Sigmoid colon (tissue), 7 donors: ENCODE measurements at places on chromosomes 6 and 20. TPM values are rescaled to one million over a fixed set of nuclear protein-coding genes. Genes with fewer than 3 reads are reported as not detected.

- no peaks in the 10 kb centered on the region for H3K27me3 ChIP-seq
- no peak for DNase-seq
- no peaks in the 10 kb centered on the region for H3K36me3 ChIP-seq
Observed at GRCh38 chr6:106194949-106195921, 109.1 kb downstream of the PRDM1 start.

DNA sequence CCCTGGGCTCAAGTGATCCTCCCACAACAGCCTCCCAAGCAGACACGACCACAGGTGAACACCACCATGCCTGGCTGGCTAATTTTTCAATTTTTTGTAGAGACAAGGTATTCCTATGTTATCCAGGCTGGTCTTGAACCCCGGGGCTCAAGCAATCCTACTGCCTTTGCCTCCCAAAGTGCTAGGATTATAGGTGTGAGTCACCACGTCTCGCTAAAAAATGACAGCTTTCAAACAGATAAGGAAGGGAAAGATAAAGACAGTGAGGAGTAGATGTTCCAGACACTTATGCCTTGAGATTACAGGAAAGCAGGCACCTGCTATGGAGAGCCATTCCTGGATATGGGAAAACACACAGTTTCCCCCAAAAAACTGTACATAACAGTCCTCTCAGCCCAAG lies 40.9 kb upstream of the SLA2 start:
- H3K4me1 ChIP-seq, result no peaks in the 10 kb centered on the region
- H3K27ac ChIP-seq, result no peak overlapping the region
- no peaks in the 10 kb centered on the region for H3K27me3 ChIP-seq
- H3K36me3 ChIP-seq, result peaks cover 18% of the 10 kb centered on the region
- no peak overlapping the region for H3K4me3 ChIP-seq

- no peaks in the 10 kb centered on the region for H3K27me3 ChIP-seq
- DNase-seq, result no peak
- no peak overlapping the region for H3K27ac ChIP-seq
Observed at GRCh38 chr6:45375449-45375848, 2.3 kb downstream of the SUPT3H start.

GRCh38 chr20:1895674-1896483 lies 672 bp downstream of the SIRPA start:
- H3K4me3 ChIP-seq, result peak overlapping the region; percentile 72
- no peaks in the 10 kb centered on the region for H3K27me3 ChIP-seq
- peaks cover 76% of the 10 kb centered on the region for H3K4me1 ChIP-seq
- peak overlapping the region; percentile 93 for H3K27ac ChIP-seq

DNA sequence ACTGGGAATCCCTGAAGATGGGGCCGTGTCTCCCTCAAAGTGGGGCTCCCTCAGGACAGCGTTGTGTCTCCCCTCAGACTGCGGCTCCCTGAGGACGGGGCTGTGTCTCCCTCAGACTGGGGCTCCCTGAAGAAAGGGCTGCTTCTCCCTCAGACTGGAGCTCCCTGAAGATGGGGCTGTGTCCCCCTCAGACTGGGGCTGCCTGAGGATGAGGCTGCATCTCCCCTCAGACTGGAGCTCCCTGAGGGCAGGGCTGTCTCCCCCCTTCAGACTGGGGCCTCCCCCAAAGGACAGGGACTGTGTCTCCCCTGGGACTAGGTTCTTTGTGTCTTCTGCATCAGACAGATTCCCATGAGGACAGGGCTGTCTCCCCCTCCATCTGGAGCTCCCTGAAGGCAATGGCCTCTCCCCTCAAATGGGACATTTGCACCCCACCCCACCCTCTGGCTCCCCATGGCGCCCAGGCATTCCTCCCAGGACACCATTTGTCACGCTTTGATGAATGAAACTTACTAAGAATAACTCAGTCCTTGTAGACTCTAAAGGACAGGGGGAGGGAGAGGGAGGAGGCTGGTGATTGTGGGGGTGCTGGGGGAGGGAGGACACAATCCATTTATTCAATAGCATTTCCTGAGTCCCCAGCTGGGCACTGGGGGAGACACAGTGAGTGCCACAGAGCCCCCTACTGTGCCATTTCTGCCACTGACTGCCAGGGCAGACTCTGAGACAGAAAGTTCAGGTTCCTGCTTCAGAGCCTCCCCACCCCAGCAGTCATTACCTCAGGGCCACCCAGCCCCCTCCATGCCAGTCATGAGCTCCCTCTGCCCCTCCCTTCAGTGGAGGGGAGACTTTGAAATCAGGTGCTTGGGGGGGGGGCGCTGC lies 122.4 kb downstream of the MRPL14 start:
- peaks cover 27% of the 10 kb centered on the region for H3K4me1 ChIP-seq
- H3K27ac ChIP-seq, result no peak overlapping the region
- no peak overlapping the region for H3K4me3 ChIP-seq
- DNase-seq, result no peak
- H3K36me3 ChIP-seq, result no peaks in the 10 kb centered on the region
- peaks cover 27% of the 10 kb centered on the region for H3K27me3 ChIP-seq

- no peak overlapping the region for H3K4me3 ChIP-seq
- H3K36me3 ChIP-seq, result peaks cover 87% of the 10 kb centered on the region
- no peaks in the 10 kb centered on the region for H3K4me1 ChIP-seq
- DNase-seq, result no peak
Observed at GRCh38 chr6:132461958-132462357, 51.0 kb downstream of the STX7 start.

DNA sequence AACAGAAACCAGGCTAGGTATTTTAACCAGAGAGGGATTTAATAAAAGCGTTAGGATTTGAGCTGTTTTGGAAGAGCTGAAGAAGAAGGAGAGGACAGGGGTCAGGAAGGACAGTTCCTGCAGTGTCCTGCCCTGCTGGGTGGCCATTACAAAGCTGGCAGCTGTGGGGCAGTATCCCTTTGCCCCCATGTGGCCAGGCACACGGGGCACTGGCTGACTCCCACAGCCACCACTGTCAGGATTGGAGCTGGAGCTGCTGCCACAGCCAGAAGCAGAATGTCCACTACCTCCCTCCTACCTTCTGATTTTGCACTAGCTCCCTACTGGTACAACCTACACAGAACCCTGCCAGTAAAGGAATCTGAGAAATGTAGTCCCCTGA lies 46.5 kb downstream of the SLC22A3 start:
- no peaks in the 10 kb centered on the region for H3K36me3 ChIP-seq
- H3K4me1 ChIP-seq, result no peaks in the 10 kb centered on the region
- H3K27me3 ChIP-seq, result no peaks in the 10 kb centered on the region
- no peak for DNase-seq

DNA sequence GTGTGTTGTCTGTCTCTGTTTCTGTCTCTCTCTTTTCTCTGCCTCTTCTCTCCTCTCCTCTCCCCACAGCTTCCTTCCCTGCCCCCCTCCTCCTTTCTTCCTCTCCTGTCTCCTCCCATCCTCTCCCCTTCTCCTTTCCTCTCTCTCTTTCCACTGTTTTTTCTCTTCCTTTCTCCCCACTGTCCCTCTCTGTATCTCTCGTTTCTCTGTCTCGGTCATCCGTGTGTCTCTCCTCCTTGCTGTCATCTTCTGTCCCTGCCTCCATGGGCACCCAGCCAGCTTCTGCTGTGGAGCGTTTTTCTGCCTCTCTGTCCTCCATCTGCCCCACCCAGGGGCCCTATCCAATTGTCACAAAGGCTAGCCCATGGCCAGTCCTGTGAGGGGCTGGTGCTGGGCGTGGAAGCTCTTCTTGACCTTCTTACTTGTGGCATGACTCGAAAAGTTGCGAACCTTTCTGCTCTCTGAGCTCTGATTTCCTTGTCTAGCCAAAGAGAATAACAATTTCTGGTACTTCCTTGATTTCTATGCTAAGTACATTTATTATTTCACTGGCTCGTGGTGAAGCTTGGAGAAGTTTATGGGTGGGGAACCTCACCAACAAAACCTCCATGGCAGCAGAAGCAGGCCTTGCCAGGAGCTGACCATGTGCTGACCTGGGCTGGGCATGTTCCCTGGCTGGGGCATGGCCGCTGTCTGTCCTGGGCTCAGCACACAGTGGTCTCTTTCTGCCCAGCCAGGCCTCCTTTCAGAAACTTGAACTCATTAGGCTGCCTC lies 69.3 kb downstream of the CEBPB start:
- no peak for DNase-seq
- H3K36me3 ChIP-seq, result no peaks in the 10 kb centered on the region
- H3K4me3 ChIP-seq, result no peak overlapping the region
- no peaks in the 10 kb centered on the region for H3K27me3 ChIP-seq
- H3K4me1 ChIP-seq, result no peaks in the 10 kb centered on the region

GRCh38 chr6:5941188-5941587 lies 65.5 kb downstream of the NRN1 start:
- H3K4me3 ChIP-seq, result no peak overlapping the region
- H3K27me3 ChIP-seq, result no peaks in the 10 kb centered on the region
- peaks cover 15% of the 10 kb centered on the region for H3K4me1 ChIP-seq
- H3K36me3 ChIP-seq, result no peaks in the 10 kb centered on the region

The DEFB119 gene
- total RNA-seq, result not detected

DNA sequence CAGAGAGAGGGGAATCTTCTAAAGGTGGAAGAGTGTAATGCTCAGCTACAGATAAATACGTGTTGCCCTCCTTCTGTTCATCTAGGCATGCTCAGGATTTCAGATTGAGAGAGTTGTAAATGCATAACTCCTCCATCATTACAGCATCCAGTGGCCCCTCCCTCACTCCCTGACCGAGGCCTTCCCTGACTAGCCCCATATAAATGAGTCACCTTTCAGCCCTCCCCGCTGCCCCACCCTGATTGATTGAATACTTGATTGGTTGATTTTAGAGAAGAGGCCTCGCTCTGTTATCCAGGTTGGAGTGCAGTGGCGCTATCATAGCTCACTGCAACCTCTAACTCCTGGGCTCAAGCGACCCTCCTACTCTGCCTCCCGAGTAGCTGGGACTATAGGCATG lies 193.7 kb downstream of the EYA2 start:
- H3K27ac ChIP-seq, result no peak overlapping the region
- no peak overlapping the region for H3K4me3 ChIP-seq

DNA sequence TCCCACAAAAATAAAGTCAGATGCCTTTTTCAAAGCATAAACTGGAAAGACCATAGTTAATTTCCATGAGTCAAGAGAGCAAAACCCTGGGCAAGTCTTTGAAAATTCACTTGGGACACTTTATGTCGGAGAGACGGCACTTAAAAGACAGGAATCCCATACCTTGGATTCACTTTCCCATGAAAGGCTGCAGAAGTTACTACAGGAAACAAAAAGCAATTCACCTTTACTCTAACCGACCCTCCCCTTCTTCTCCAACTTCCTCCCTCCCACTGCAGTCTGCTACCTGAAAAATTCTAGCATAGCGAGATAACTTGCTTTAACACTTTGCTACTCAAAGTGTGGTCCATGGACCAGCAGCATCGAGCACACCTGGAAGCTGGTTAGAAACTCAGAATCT lies 539.1 kb upstream of the JAG1 start:
- DNase-seq, result no peak
- no peak overlapping the region for H3K4me3 ChIP-seq
- no peak overlapping the region for H3K27ac ChIP-seq
- H3K27me3 ChIP-seq, result no peaks in the 10 kb centered on the region
- H3K36me3 ChIP-seq, result no peaks in the 10 kb centered on the region
- H3K4me1 ChIP-seq, result peaks cover 9% of the 10 kb centered on the region

GRCh38 chr20:11502061-11502460 lies 415.6 kb upstream of the BTBD3 start:
- no peaks in the 10 kb centered on the region for H3K4me1 ChIP-seq
- H3K4me3 ChIP-seq, result no peak overlapping the region
- H3K27me3 ChIP-seq, result no peaks in the 10 kb centered on the region
- DNase-seq, result no peak

DNA sequence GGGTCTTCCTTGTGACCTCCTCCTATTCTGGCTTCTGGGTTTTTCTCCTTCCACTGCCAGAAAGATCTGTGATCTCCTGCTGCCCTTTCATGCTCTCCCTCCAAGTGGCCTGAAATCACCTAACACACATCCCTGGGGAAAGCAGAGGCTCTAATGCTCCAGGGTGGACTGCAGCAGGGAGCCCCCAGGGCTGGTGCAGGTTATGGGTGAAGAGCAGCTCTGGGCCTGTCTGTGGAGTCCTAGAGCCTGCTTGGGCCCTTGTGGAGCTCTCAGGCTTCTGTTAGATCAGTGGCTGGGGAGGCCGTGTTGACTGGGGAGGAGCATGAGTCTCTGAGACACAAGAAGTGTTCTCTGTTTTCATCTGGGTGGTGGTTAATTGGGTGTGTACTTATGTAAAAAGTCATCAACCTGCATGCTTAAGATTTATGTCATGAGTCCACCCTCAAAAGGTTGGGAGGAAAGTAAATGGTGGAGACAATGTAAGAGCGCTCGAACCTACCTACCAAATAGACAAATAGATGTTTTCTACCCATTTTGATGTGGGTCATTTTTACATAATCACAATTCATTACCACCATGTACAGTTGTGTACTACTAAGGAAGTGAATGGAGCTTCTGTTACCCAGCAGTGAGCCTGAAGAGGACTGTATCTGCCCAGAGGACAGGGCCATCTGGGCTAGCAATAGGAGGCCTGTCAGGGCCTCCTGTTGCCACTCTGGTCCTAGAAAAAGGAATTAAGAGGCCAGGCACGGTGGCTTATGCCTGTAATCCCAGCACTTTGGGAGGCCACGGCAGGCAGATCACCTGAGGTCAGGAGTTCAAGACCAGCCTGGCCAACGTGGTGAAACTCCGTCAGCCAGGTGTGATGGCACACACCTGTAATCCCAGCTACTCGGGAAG lies 32.0 kb upstream of the RNF8 start:
- no peak overlapping the region for H3K4me3 ChIP-seq
- H3K36me3 ChIP-seq, result no peaks in the 10 kb centered on the region
- H3K4me1 ChIP-seq, result peaks cover 21% of the 10 kb centered on the region
- no peak for DNase-seq
- H3K27ac ChIP-seq, result no peak overlapping the region
- H3K27me3 ChIP-seq, result no peaks in the 10 kb centered on the region

The ADGRG6 gene
- 16.4 TPM for total RNA-seq

- peaks cover 16% of the 10 kb centered on the region for H3K36me3 ChIP-seq
- H3K4me3 ChIP-seq, result no peak overlapping the region
- peak overlapping the region; percentile 64 for H3K27ac ChIP-seq
- H3K4me1 ChIP-seq, result no peaks in the 10 kb centered on the region
Observed at GRCh38 chr20:31664696-31665354, 27.1 kb downstream of the COX4I2 start.

GRCh38 chr6:93786474-93787330 lies 367.3 kb upstream of the EPHA7 start:
- no peak for DNase-seq
- H3K27ac ChIP-seq, result no peak overlapping the region
- H3K27me3 ChIP-seq, result no peaks in the 10 kb centered on the region

The OTOR gene
- total RNA-seq, result not detected
